ENCODE measurements at places on chromosomes 2 and 18. TPM values are rescaled to one million over a fixed set of nuclear protein-coding genes. Genes with fewer than 3 reads are reported as not detected.

The BOLL gene
- total RNA-seq: not detected

The ZSWIM2 gene
- total RNA-seq: not detected

The EIPR1 gene
- 13.6 TPM for total RNA-seq

The SKA1 gene
- 0.78 TPM for total RNA-seq

The GTF2A1L gene
- 0.96 TPM for total RNA-seq

GRCh38 chr18:63067939-63068338 lies 251.6 kb downstream of the BCL2 start:
- DNase-seq: no peak
- no peaks in the 10 kb centered on the region for H3K27me3 ChIP-seq
- H3K4me1 ChIP-seq: no peaks in the 10 kb centered on the region
- no peak overlapping the region for H3K4me3 ChIP-seq
- H3K27ac ChIP-seq: no peak overlapping the region
- H3K36me3 ChIP-seq: no peaks in the 10 kb centered on the region

- no peaks in the 10 kb centered on the region for H3K4me1 ChIP-seq
- H3K4me3 ChIP-seq: no peak overlapping the region
- DNase-seq: no peak
- H3K27ac ChIP-seq: no peak overlapping the region
- H3K27me3 ChIP-seq: no peaks in the 10 kb centered on the region
Measured at GRCh38 chr2:5467178-5467905, 224.8 kb upstream of the SOX11 start.

DNA sequence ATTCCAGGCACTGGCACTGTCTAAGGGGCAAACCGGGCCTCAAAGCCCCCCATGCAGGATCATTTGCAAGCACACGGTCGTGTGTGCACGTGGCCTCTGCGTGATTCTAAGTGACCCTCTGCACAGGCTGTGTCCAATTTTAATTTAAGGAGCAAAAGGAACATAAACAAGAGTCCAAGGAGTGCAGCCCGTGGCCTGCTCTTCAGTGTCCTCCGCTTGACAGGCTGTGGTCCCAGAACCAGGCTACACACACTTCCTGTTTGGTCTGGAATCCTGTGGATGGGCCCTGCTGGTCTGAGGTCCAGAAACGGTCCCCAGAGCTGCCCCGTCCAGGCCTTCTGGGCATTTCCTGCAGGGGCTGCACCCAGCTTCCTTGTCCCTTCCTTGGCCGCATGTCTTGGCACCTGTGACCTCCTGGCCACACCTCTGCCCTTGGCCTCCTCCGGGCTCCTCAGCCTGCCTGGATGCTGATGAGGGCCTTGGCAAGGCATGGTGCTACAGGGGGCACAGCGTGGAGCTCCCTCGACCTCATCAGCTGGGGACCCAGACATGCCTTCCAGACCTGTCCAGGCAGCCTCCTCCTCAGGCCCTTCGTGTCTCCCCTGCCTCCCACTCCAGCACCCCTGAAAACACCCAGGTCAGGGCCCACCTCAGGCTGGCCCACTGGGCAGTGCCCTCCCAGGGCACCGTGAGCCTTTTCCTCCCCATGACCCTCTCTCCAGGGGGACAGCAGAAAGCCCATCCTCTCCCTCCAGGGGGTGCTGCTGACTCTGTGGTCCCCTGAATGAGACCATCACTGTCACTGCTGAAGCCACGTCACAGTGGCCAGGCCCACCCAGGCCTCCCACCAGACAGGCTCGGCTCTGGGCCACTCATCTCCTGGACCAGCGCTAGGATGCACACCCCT lies 136.4 kb upstream of the GPC1 start:
- H3K27me3 ChIP-seq: no peaks in the 10 kb centered on the region
- H3K4me1 ChIP-seq: peaks cover 15% of the 10 kb centered on the region
- no peak overlapping the region for H3K4me3 ChIP-seq
- peak; percentile 47 for DNase-seq

GRCh38 chr2:238069021-238069709 lies 8.4 kb downstream of the SCLY start:
- H3K27me3 ChIP-seq: no peaks in the 10 kb centered on the region
- H3K27ac ChIP-seq: no peak overlapping the region
- no peak overlapping the region for H3K4me3 ChIP-seq
- H3K4me1 ChIP-seq: no peaks in the 10 kb centered on the region

DNA sequence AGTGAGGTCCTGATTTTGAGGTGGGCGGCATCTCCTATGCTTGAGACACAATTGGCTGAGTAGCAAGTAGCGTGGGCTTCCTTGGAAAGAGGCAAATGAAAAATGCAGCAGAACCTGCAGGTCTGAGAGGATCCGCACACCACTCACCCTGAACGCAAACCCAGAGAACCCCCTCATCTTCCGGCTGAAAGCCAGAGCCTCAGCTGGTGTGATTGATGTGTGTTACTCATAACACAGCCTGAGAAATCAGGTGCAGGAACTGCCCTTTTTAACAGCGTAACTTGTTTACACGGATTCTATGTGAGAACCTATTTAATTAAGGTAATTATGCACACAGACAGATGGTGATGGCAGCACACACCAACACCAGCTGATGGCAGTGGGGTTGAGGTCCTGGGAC lies 123.4 kb downstream of the MRO start:
- no peak overlapping the region for H3K27ac ChIP-seq
- no peaks in the 10 kb centered on the region for H3K36me3 ChIP-seq
- no peaks in the 10 kb centered on the region for H3K4me1 ChIP-seq
- H3K4me3 ChIP-seq: no peak overlapping the region
- no peaks in the 10 kb centered on the region for H3K27me3 ChIP-seq

- no peak for DNase-seq
- H3K27ac ChIP-seq: no peak overlapping the region
Measured at GRCh38 chr2:51789918-51790317, 758.0 kb upstream of the NRXN1 start.

DNA sequence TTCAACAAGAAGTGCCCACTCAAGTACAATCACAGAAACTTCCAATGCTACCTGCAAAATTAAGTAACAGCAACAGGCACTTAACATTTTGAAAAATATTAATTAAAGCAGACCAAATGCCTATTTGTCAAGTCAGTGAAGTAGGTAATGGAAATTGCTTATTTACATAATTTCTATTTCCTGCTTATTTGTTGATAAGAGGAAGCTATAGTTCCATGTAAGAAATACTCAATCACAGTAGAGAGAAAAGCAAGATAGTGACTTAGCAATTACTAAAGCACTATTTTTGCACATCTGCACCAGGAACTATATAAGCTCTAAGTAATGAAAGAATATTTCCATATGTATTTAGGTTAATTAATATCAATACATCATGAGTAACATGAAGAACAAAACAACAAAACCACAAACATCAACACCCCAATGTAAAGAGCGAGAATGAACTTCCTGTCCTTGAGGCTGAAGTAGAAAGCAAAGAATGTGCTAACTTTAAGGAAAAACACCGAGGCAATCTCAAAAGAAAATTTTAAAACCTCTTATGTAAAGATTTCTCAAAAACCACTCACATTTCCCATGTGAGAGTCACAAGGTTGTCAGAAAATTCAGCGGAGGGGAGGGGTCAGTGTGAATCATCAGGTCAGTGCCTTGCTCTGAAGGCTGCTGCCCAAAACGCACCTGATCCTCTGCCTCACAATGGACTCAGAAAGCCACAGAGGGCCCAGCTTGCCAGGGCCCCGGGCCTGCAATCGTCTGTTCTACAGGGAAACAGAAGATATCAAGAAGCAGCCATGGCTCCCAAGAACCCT lies 12.5 kb downstream of the NPC1 start:
- no peak for DNase-seq
- no peaks in the 10 kb centered on the region for H3K4me1 ChIP-seq
- H3K4me3 ChIP-seq: no peak overlapping the region

DNA sequence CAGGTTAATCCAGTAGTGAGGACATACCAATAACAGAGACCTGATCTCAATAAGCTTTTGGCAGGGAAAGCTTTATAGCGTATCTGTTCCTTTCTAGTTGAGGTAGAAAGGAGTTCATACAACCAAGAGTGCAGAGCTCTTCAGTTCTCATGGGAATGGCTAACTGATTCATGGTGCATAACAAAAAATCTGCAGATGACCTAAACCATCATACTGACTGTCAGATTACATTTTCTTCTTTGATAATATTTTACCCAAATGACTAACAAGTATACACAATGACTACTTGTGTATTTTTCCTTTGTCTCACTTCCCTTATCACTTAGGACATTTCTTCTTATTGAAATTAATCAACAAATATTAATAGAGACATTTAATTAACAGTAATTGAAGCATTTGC lies 140.0 kb upstream of the SERTAD2 start:
- no peaks in the 10 kb centered on the region for H3K4me1 ChIP-seq
- no peaks in the 10 kb centered on the region for H3K27me3 ChIP-seq
- DNase-seq: no peak
- H3K27ac ChIP-seq: no peak overlapping the region
- no peaks in the 10 kb centered on the region for H3K36me3 ChIP-seq

DNA sequence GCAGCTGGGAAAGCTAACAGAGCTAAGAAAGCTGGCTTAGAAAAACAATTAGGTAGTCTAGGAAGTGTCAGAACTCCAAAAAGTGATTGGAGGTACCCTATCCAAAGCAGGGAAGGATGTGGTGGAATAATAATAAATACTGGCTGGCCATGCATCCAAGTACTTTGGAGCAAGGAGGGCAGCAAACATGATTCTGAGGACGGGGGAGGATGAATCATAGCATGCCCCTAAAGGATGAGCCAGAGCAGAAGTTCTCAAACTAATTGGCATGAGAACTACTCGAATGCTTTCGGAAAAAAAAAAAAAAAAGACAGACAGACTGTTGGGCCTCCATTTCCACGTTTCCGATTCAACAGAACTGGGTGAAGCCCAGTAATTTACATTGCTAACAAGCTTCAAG lies 2.4 kb downstream of the CWC22 start:
- H3K27ac ChIP-seq: no peak overlapping the region
- no peak overlapping the region for H3K4me3 ChIP-seq
- H3K27me3 ChIP-seq: no peaks in the 10 kb centered on the region

DNA sequence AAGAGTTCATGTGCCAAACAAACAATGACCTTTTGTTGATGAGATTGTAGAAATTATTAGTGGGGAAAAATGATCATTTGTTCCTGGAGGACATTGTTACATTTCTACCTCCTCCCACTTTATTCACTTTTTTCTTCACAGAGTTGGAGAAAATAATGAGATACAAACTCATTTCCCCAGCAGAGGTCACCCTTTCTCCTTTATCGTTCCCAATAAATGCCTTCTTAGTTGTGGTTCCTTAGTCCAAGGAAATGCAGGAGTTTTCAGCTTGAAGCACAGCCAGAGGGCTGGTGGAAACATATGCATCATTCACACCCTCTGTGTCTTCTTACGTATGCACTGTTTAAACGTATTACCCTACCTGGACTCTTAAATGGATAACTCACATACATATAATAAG lies 108.8 kb downstream of the SLC4A3 start:
- no peaks in the 10 kb centered on the region for H3K4me1 ChIP-seq
- H3K27me3 ChIP-seq: no peaks in the 10 kb centered on the region
- H3K36me3 ChIP-seq: no peaks in the 10 kb centered on the region

GRCh38 chr2:157822993-157823392 lies 53.1 kb downstream of the ACVR1 start:
- peaks cover 30% of the 10 kb centered on the region for H3K4me1 ChIP-seq
- H3K27me3 ChIP-seq: no peaks in the 10 kb centered on the region
- H3K27ac ChIP-seq: no peak overlapping the region
- no peaks in the 10 kb centered on the region for H3K36me3 ChIP-seq
- no peak for DNase-seq
- no peak overlapping the region for H3K4me3 ChIP-seq

- H3K27me3 ChIP-seq: no peaks in the 10 kb centered on the region
- no peak for DNase-seq
- no peaks in the 10 kb centered on the region for H3K36me3 ChIP-seq
- no peak overlapping the region for H3K27ac ChIP-seq
Measured at GRCh38 chr2:9149388-9149660, 57.3 kb upstream of the ASAP2 start.

DNA sequence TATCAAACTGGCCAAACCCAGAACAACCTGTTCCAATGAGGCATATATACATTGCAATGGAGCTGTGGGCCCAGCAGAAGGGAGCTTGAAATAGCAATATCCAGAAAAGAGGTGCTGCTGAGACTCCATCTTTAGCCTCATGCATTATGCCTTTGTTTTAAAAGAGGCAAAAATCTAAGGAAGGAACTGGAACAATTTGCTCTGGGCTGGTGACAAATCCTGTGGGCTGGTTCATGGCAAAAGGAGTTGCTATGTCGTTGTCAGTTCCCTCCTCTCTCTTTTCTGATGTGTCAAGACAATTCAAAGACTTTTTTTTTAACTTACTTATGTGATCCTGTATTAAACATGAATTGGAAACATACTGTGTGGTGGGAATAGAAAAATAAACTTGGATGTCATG lies 124.2 kb upstream of the FSHR start:
- H3K36me3 ChIP-seq: no peaks in the 10 kb centered on the region
- H3K4me3 ChIP-seq: no peak overlapping the region
- no peak for DNase-seq
- H3K27me3 ChIP-seq: no peaks in the 10 kb centered on the region
- H3K4me1 ChIP-seq: no peaks in the 10 kb centered on the region
- H3K27ac ChIP-seq: no peak overlapping the region

GRCh38 chr2:100067784-100068183 lies 74.6 kb downstream of the AFF3 start:
- DNase-seq: no peak
- H3K27me3 ChIP-seq: no peaks in the 10 kb centered on the region
- H3K36me3 ChIP-seq: no peaks in the 10 kb centered on the region
- peak overlapping the region; percentile 73 for H3K27ac ChIP-seq
- no peak overlapping the region for H3K4me3 ChIP-seq

- no peaks in the 10 kb centered on the region for H3K36me3 ChIP-seq
- no peaks in the 10 kb centered on the region for H3K4me1 ChIP-seq
- no peak overlapping the region for H3K4me3 ChIP-seq
Measured at GRCh38 chr2:235721625-235722024, 227.8 kb downstream of the AGAP1 start.

GRCh38 chr2:47819834-47820233 lies 36.9 kb downstream of the MSH6 start:
- no peak overlapping the region for H3K27ac ChIP-seq
- no peak for DNase-seq
- H3K4me1 ChIP-seq: no peaks in the 10 kb centered on the region
- H3K36me3 ChIP-seq: peaks cover 78% of the 10 kb centered on the region
- no peak overlapping the region for H3K4me3 ChIP-seq
- no peaks in the 10 kb centered on the region for H3K27me3 ChIP-seq

DNA sequence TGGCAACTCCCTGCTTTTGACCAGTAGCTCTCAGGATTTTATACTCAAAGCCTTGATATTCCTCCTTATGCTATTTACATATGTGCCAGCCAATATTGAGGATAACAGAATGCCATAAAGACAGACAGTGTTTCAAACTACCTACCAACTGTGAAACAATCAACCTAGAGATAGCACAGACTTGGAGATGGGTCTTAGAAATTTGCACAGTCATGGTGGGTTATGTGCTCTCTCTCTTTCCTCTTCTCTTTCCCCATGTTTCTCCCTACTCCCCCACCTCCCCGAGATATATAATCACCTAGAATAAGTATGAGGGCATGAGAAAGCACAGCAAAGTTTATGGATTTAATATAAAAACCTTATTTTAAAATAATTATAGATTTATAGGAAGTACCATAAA lies 24.2 kb upstream of the SUCLG1 start:
- no peaks in the 10 kb centered on the region for H3K27me3 ChIP-seq
- no peaks in the 10 kb centered on the region for H3K4me1 ChIP-seq
- no peak overlapping the region for H3K27ac ChIP-seq
- no peak overlapping the region for H3K4me3 ChIP-seq
- DNase-seq: no peak
